D341Med (cell line): ENCODE measurements at places on chromosomes 6 and 20.

DNA sequence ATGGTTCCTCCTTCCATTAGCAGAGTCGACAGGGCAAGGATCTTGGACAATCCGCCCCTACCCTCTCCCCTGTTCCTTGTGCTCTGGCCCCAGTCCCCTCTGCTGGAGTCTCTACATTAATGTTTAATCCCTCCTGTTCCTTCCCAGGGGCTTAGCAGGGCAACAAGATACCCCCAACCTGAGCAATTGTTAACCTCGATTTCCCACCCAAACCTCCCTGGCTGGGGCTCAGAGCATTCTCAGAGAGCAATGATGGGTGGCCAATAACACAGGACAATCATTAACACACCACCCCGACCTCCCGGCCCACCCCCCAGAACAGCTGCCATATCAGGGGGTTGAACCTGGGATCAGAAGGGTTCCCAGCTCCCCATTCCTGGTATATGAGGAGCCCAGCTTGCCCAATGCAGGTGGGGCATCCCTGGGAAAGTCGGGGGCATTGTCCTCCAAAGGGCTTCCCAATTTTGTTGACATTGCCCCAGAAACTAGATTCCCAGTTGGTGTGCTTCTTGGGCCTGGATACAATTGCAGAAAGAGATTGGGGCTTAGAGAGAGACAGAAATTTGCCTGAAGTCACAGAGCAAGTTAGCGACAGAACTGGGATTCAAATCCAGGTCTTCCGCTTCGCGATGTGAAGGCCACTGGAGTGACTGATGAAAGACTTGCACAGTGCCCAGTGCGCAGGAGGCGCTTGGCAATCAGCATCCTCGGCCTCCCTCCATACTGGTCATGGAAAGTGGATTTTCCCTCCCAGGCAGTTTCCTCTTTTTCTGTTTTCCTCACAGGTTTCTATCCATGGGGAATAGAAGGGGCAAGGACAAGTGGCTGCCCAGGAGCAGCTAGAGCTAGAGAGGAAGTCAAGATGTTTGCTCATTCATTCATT lies 59.6 kb upstream of the TTPAL start:
- no peak for DNase-seq

GRCh38 chr6:33592595-33593413 lies 12.7 kb upstream of the BAK1 start:
- DNase-seq: no peak

DNA sequence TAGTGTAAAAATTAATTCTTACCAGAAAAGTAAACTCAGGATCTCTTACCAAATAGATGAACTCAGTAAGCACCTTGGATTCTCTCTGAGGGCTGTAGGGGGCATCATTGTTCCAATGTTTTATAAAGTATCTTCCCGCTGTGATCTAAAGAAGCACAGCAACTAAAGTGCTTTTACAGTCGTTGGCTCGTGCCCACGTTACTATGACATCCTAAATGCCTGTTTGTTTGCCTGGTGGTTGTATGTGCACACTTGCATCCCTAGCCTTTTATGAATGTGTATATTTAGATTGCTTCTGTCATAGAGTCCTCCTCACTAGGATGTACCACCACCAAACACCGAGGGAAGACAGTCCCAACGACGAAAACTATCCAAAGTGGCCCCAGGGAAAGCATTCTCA lies 34.5 kb downstream of the SLX4IP start:
- DNase-seq: peak; percentile 59

GRCh38 chr6:44315516-44315915 lies 2.4 kb upstream of the AARS2 start:
- DNase-seq: no peak

- DNase-seq: no peak
Observed at GRCh38 chr6:106639812-106640211, 10.4 kb downstream of the QRSL1 start.

- no peak for DNase-seq
Observed at GRCh38 chr20:60408435-60408834, 450.2 kb downstream of the CDH26 start.

- no peak for DNase-seq
Observed at GRCh38 chr6:47875593-47875992, 93.8 kb downstream of the OPN5 start.

- DNase-seq: no peak
Observed at GRCh38 chr6:1838604-1839213, 229.0 kb downstream of the FOXC1 start.

DNA sequence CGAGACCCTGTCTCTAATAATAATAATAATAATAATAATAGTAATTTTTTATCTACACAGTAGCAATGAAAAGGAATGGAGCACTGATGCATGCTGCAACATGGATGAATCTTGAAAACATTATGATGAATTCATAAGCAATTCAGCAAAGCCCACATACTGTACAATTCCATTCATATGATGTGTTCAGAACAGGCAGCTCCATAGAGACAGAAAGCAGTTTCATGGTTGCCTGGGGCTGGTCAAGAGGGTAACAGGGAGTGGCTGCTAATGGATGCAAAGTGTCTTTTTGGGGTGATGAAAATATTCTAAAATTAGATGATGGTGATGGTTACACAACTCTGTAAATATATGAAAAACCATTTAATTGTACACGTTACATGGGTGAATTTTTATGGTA lies 43.6 kb downstream of the SLC24A3 start:
- no peak for DNase-seq

- no peak for DNase-seq
Observed at GRCh38 chr6:170463101-170463721, 89.9 kb downstream of the PSMB1 start.

DNA sequence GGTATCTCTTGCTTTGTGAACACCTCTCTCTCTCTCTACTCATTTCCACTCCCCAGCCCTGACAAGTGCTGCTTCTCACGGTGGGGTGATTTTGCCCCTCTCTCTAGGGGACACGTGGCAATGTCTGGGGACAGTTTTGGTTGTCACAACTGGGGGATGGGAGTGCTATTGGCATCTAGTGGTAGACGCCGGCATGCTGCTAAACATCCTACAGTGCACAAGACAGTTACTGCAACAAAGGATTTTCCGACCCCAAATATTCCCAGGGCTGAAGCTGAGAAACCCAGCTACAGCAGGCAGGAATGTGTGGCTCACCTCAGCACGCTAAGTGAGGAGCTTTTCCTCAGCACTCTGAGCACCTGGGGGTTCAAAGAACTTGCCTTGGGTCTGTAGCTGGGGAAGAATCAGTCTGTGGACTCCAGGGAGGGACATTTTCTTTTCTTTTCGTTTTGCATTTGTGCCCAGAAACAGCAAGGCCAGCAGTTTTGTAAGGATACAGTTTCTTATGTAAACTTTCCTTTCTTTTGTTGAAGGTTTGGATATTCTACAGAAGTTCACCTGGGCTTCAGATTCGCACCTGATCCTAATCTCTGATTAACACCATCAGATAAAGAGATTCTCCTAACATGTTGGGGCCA lies 246.9 kb upstream of the ZFP64 start:
- no peak for DNase-seq

GRCh38 chr6:69719602-69720193 lies 77.1 kb downstream of the LMBRD1 start:
- DNase-seq: peak; percentile 51

DNA sequence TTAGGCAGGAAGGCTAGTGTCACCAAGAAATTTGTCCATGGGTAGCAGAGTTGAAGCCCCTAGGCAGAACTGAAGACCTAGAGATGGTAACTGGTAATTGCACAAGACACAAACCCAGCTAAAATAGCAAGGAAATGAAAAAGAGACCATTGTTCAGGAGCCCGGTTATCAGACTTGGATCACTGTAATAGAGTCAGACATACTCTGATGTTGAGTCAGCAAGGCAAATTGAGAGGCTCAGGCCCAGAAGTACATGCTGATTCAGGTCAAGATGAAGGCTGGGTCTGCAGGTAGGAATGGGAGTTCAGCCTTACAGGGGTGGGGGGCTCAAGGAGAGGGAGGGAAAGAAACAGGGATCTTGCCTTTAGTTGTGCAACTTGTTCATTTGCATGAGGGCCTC lies 6.5 kb upstream of the TMEM242 start:
- no peak for DNase-seq

- DNase-seq: no peak
Observed at GRCh38 chr6:25014791-25015560, 79.2 kb upstream of the RIPOR2 start.

DNA sequence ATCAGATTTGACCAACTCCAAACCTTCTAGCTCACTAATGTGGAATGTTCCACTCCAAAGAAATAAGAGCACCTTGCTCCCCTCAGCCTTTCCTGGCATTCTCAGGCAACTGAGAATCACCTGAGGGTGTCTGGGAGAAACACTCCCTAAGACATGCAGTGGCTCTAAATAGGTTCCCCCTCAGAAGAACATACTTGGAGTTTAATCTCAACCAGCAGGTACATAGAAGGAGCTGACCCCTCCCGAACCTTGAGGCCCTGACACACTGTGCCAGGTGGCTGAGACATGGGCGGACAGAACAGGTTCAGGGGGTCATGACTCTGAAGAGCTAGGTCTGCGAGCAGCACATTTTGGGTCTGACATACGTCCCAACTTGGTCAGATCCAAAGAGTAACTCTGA lies 107.6 kb upstream of the MAP3K4 start:
- DNase-seq: no peak

- DNase-seq: no peak
Observed at GRCh38 chr6:107066697-107067659, 39.0 kb downstream of the MTRES1 start.

DNA sequence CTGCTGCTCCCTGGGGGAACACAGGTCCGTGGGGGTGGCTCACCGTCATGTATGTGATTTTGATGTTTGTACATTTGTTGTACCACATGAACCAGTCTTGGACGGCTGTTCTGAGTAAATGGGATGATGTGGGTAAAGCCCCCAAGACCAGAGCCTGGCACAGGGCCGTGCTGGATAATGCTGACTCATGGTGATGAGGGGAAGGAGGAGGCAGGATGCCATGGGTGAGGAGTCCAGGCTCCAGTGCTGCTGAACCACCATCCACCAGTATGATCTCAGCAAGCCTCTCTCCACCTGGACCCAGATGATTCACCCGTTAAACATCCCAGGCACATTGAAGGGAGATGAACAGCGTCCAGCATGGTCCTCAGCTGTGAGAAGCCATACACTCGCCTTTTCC lies 9.6 kb upstream of the APCDD1L start:
- DNase-seq: no peak

GRCh38 chr6:14824060-14824459 lies 421.8 kb upstream of the JARID2 start:
- DNase-seq: no peak

DNA sequence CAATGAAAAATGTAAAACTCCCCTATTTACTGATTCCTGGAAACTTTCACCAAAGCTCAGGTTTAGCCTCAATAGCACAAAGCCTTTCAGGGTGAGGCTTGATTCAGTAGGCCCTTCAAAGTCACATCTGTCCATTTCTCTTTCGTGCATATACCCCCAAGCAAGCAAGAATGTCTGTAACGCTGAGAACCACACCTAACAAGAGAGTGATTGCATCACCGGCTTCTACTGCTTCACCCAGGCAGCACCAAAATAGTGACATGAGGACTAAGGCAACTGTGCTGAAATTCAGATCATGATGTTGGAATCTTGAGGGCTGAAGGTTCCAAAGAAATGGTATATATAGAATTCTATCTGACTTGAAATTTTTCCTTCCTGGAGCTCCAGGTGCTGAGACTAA lies 26.1 kb downstream of the CGA start:
- DNase-seq: no peak

- no peak for DNase-seq
Observed at GRCh38 chr6:496649-497048, 105.1 kb downstream of the IRF4 start.

- no peak for DNase-seq
Observed at GRCh38 chr20:60046011-60046413, 87.8 kb downstream of the CDH26 start.

DNA sequence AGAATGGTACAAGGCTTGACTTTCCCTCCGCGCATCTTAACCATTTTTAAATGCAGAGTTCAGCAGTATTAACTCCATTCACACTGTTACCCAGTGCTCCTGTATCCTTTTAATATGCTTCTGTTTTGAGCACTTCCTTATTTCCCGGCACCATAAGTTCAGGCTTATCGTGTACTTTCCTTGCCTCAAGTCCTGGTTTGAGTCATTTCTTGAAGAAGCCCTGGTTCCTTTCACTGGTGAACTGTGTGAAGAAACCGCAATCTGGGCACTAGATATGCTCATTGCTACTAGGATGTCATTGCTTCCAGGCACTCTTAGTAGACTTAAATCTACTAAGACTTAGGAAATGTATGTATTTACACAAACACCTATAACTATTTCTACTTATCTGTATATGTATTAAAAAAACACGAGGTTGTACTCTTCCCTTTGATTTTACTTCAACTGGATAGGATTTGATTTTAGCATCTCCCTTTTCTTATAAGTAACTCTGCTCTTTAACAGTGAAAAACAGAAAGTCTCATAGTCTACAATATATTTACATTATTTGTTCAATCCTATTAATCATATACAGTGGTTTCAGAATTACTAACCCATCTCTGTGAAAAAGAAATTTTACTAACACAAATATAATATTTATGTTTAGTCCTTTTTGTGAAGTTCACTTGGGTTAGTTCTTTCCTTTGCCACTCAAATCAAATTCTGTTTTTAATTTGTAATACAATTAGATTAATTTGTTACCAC lies 135.5 kb downstream of the CDKAL1 start:
- no peak for DNase-seq

- DNase-seq: no peak
Observed at GRCh38 chr20:44715499-44716308, 535 bp downstream of the CCN5 start.

DNA sequence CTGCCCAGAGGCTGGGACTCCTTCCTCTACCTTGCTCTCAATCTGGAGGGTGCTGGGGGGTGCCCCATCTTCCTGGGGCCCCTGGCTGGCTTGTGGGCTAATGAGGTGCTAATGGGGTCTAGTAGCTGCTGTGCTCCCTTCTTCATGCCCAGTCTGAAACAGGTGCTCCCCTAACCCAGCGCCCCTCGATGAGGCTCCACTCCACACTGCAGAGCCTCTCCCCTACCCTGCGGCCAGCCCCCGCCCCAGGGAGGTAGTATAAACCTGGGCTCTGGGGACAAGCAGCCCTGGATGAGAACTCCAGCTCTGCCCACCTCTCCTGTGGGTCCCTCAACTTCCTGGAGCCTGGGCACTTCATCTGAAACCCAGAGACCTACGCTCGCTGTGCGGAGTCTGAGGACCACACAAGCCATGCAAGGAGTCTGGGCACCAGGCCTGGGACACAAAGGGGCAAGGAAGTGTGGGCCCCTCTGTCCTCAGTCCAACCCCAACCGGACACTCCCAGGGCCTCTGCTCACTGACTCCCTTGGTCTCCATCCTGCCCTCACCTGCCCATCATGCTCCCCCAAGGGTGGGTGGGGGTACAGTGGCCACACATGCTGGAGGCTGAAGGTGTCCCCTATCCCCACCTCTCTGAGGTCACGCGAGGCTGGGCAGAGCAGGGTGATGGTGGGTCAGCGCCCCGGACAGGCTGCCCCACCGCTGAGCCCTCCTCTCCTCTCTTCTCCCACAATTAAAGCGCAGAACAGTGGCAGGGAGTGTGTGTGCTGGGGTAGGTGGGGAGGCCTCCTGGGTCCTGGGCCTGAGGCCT lies 6.1 kb downstream of the RPL10A start:
- DNase-seq: peak; percentile 50
